NCI-H460 (cell line): ENCODE measurements at places on chromosomes 1 and 21.

GRCh38 chr21:31795992-31796391, 64.1 kb upstream of the SCAF4 start:
- no peak for DNase-seq

GRCh38 chr1:67019600-67020136, 34.3 kb downstream of the SLC35D1 start:
- DNase-seq: no peak

DNA sequence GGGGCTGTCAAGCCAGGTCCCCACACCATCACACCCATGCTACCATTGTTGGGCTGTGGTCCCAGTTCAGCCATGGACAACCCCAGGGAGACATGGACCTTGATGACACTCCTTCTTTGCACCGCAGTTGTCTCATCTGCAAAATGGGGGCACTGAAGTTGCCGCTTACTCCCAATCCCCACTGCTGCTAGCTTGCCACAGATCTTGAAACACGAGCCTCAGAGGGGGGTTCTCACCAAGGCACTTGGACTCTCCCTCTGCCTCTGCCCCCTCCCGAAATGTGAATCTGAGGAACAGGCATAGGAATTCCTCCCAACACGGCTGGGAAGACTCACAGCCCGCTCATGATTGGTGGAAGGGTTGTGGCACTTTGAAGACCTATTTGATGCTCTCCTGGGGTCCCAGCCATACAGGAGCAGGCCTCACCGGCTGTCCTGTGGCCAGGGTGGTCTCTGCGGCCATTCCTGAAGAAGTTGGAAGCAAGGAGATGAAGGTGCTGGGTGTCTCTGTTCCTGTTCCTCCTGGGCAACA, 31.1 kb downstream of the RUNX3 start:
- DNase-seq: no peak

DNA sequence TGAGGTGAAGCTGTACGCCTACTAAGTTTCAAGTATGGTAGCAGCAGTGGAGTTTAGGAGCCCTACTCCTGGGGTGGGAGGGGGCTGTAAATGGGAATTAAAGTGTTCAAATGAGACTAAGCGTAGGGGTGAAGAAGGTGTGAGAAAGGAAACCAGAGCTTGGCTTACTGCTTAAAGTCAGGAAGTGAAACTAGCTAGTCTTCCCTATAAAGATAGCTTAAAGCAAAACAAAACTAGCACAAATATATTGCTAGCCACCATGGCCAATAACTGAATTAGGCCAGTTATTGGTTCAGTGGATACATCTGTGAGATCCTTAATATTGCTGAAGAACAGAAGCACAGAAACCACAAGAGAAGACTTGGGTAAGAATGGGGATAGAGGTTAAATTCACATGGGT, 492.2 kb upstream of the PKN2 start:
- DNase-seq: no peak
